ENCODE measurements at places on chromosomes 7 and 10. TPM values are rescaled to one million over a fixed set of nuclear protein-coding genes. Genes with fewer than 3 reads are reported as not detected.

- H3K36me3 ChIP-seq, result no peaks in the 10 kb centered on the region
- DNase-seq, result no peak
- H3K4me3 ChIP-seq, result no peak overlapping the region
- H3K27me3 ChIP-seq, result peaks cover under 1% of the 10 kb centered on the region
Observed at GRCh38 chr10:121536310-121536913, 61.8 kb downstream of the FGFR2 start.

DNA sequence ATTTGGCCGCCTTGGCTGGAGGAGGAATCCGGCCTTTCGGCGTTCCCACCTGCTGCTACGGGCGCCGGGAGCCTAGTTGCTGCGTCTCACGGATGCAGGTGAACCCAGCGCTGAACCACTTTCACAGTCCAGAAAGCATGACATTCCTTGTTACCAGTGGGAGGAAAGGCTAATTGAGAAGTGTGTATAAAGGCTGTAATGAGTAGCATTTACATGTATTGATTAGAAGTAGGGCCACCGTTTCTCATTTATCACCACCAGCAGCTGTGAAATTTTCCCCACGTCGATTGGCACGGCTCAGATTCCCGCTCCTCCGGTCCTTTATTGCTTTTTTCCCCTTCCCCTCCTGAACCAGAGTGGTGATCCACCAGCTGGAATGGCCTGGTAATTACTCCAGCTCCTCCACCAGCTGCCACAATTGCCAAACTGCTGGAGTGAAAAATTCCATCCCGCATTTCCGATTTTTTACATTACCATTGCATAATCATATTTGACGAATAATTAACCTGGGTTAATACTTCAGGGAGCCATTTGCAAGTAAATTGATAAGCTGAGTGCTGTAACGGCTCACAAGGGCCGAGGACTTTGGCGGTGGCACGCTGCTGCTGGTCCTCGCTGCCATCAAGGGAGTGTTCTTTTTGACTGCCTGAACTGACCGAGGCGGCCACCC is 153.3 kb downstream of the POU6F2 start:
- DNase-seq, result no peak
- no peaks in the 10 kb centered on the region for H3K36me3 ChIP-seq
- H3K4me1 ChIP-seq, result no peaks in the 10 kb centered on the region
- H3K4me3 ChIP-seq, result no peak overlapping the region

Gene TRPV5
- not detected for total RNA-seq

Gene CCZ1
- total RNA-seq, result 64.4 TPM

GRCh38 chr10:95889830-95890229 is 17.9 kb upstream of the CC2D2B start:
- H3K27me3 ChIP-seq, result no peaks in the 10 kb centered on the region
- no peak for DNase-seq
- H3K4me3 ChIP-seq, result no peak overlapping the region
- H3K27ac ChIP-seq, result no peak overlapping the region

GRCh38 chr7:158997471-158997870 is 141.1 kb downstream of the DYNC2I1 start:
- H3K4me1 ChIP-seq, result no peaks in the 10 kb centered on the region
- DNase-seq, result no peak
- H3K27ac ChIP-seq, result no peak overlapping the region
- no peaks in the 10 kb centered on the region for H3K36me3 ChIP-seq
- no peak overlapping the region for H3K4me3 ChIP-seq

Gene MYL10
- total RNA-seq, result not detected

DNA sequence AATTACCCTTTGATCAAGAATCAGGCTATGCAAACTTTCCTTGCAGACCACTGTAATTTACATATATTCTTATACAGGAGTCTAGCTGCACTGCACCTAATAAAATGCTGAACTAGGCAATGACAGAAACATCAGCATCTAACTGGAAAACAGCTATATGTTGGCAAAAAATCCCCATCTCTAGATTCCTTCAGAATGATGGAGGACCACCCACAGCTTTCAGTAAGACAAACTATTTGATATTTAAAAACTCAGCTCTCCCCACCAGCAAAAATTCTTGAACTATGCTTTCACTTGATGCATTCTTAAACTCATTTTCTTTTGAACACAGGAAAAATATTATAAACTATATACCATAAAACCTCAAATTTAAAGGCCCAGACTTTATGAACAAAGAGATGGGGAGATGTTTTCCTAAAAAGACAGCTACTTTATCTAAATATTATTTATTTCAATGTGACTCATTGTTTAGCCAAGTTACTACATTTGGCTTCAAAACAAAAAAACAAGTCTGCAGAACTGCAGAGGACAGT is 77.4 kb downstream of the SEMA3C start:
- no peaks in the 10 kb centered on the region for H3K36me3 ChIP-seq
- H3K27ac ChIP-seq, result no peak overlapping the region
- DNase-seq, result no peak

- H3K4me1 ChIP-seq, result no peaks in the 10 kb centered on the region
- H3K4me3 ChIP-seq, result no peak overlapping the region
- no peaks in the 10 kb centered on the region for H3K36me3 ChIP-seq
- H3K27ac ChIP-seq, result no peak overlapping the region
- DNase-seq, result no peak
- no peaks in the 10 kb centered on the region for H3K27me3 ChIP-seq
Observed at GRCh38 chr10:85946713-85947326, 419.8 kb downstream of the GRID1 start.

Gene APBB1IP
- total RNA-seq, result 1.3 TPM

GRCh38 chr10:89503151-89503550 is 32.2 kb downstream of the SLC16A12 start:
- H3K4me3 ChIP-seq, result no peak overlapping the region
- no peaks in the 10 kb centered on the region for H3K27me3 ChIP-seq
- no peak for DNase-seq
- H3K4me1 ChIP-seq, result no peaks in the 10 kb centered on the region

Gene CALHM1
- not detected for total RNA-seq

- DNase-seq, result no peak
- no peaks in the 10 kb centered on the region for H3K36me3 ChIP-seq
- H3K4me1 ChIP-seq, result peaks cover 18% of the 10 kb centered on the region
- H3K27ac ChIP-seq, result no peak overlapping the region
Observed at GRCh38 chr10:4693967-4694366, 132.0 kb upstream of the AKR1E2 start.

DNA sequence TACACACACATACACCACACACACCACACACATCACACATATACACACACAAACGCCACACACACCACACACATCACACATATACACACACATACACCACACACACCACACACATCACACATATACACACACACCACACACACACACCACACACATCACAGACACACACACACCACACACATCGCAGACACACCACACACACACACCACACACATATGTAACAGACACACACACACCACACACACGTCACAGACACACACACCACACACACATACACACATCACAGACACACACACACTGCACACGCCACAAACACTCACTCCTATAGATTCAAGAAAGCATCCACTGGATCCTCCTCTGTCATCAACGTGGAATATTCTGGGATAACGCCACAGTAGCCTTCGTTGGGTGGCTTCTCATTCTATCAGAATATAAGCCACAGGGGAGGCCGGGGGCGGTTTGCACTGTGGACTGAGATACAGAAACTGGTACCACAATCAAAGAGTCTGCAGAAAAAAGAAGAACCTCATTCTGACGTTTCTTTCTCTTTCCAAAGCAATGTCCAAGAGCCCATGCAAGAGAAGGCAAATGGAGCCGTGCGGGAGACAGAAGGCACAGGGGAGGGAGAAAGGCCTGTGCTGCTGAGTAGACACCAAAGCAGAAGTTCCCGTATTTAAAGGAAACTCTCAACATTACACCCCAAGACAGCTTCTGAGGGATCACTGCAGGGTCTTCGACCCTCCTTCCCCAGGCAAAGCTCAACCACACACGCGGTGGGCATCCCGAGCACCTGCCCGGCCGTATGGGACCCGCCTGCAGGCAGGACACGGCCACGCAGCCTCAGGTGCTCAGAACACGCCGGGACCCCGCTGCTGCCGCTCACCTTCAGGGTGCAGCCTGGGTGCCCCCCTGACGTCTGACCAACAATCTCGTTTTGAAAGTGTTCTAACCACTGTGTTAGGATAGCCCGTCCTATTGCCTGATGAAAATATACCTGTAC is 321.2 kb downstream of the DNAJB6 start:
- peak; percentile 53 for DNase-seq
- H3K27ac ChIP-seq, result no peak overlapping the region
- no peak overlapping the region for H3K4me3 ChIP-seq
- H3K4me1 ChIP-seq, result no peaks in the 10 kb centered on the region
- H3K36me3 ChIP-seq, result no peaks in the 10 kb centered on the region
- peaks cover 6% of the 10 kb centered on the region for H3K27me3 ChIP-seq

Gene POP7
- total RNA-seq, result 26.7 TPM

DNA sequence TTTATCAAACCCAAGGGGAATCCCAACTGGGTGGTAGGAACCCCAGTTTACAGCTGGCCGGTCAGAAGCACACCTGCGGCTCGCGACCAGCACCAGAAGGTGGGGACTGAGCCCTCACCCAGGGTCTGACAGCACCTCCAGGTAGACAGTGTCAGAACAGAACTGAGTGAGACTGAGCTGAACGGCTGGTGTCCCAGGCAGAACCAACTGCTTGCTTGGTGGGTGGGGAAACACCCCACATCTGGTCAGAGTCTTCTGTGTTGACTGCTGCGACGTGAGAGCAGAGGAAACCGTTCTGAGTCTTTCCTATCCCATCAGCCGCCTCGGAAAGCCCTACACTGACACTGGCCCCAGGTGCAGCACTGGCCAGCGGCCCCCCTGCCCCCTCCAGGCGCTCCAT is 160.7 kb downstream of the MAD1L1 start:
- no peak overlapping the region for H3K27ac ChIP-seq
- no peak overlapping the region for H3K4me3 ChIP-seq
- no peaks in the 10 kb centered on the region for H3K4me1 ChIP-seq

DNA sequence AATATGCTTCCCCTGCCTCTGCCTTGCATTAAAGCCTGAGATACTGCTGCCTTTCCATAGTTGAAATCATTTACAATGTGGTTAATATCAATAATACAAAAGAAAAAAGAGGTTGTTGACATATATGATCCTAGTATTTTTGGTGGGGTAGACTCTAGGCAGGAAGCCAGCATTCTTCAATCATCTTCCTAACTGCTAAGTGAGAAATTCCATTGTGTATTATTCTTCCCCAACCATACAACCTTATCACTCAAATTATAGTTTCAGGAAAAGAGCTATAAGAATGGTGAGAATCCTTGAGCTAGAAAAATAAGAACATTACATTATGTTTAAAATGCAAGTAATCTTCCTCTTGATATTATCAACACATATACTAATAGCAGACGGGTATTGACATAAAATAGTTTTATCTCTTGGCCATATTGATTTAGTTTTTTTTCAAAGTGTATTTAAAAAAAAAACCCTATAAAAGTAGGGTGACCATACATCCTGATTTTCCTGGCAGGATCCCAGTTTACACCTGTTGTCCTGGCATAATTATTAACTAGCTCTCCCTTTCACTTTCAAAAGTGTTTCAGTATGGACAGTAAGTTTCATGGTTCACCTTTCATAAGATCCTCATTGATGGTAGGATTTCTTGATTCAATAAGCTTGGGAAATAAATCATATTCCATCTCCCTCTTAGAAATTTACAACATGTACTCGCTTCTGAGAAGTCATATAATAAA is 33.4 kb upstream of the WASL start:
- no peak overlapping the region for H3K27ac ChIP-seq
- no peaks in the 10 kb centered on the region for H3K36me3 ChIP-seq
- no peak for DNase-seq
- H3K27me3 ChIP-seq, result no peaks in the 10 kb centered on the region

DNA sequence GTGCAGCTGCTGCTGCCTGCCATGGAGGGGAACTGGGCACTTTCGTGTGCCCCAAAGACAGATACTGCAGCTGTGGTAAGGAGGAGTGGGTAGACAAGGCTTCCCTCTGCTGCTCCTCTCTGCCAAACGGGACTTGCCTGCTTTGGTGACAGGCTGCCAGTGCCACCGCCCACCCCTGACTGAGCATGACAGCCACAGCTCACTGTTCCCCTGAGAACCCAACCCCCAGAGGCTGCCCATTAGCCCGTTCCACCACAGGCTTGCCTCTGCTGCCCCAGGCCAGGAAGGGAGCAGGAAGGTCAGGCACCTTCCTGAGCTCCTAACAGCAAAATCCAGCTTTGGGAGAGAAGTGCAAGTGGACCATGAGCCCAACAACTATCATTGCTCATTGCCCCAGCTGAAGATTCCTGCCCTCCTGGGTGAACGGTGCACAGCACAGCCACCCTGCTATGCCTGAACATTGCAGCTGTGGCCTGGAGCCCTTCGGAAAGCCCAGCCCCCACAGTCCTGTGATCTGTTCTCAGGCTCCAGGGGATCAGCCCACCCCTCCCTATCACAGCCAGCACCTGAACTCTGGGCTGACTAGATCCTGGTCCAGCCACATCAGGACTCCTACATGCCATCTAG is 58.7 kb upstream of the ANTXRL start:
- no peak for DNase-seq
- H3K27me3 ChIP-seq, result no peaks in the 10 kb centered on the region
- no peaks in the 10 kb centered on the region for H3K4me1 ChIP-seq
- H3K4me3 ChIP-seq, result no peak overlapping the region

Gene CRTAC1
- total RNA-seq, result 1.2 TPM

DNA sequence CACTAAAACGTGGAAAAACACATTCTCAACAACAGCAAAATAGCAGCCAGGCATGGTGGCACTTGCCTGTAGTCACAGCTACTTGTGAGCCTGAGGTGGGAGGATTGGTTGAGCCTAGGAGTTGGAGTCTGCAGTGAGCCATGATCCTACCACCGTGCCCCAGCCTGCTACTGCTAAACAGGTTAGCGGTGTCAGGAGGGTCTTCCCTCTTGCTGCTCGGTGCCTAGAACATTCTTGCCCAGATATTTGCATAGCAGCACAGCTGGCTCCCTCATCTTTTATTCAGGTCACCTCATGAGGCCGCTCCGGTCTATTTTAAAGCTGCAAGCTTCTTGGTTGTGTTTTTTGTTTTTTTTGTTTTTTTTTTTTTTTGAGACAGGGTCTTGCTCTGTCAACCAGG is 2.9 kb upstream of the RABGEF1 start:
- peaks cover 3% of the 10 kb centered on the region for H3K36me3 ChIP-seq
- H3K27ac ChIP-seq, result no peak overlapping the region
- H3K4me3 ChIP-seq, result no peak overlapping the region
- no peaks in the 10 kb centered on the region for H3K27me3 ChIP-seq
